Cardiac septum (tissue), 1 donor: ENCODE measurements at places on chromosomes 4 and X. TPM values are rescaled to one million over a fixed set of nuclear protein-coding genes. Genes with fewer than 3 reads are reported as not detected.

STIM2 gene
- total RNA-seq: 10.1 TPM

RGN gene
- total RNA-seq: 17.1 TPM

SERTM2 gene
- total RNA-seq: 0.08 TPM

POLN gene
- total RNA-seq: 2.3 TPM

USP51 gene
- 2.1 TPM for total RNA-seq

GAGE12E gene
- not detected for total RNA-seq
